ENCODE measurements at places on chromosomes 7 and 10.
A peak's percentile ranks its signal among the peaks of the same experiment; 100 is the strongest.

DNA sequence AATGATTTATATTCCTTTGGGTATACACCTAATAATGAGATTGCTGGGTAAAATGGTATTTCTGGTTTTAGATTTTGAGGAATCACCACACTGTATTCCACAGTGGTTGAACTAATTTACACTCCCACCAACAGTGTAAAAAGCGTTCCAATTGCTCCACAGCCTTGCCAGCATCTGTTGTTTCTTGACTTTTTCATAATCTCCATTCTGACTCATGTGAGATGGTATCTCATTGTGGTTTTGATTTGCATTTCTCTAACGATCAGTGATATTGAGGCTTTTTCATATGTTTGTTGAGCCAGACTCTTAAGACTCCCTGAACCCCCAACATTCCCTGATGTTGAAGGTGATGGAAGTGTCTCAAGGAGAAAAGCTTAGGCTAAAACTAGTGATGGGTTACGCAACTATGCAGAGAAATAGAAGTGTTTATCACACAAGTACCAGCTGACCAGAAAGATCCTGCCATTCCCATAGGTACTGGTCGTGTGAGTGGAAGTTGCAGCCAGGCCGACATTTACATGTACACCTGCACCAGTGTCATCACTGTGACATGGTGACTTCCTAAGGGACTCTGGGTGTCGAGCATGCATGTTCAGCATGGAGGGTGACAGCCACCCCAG lies 711.2 kb upstream of the NRP1 start:
- H3K4me3 ChIP-seq: no peak overlapping the region
- peaks cover 13% of the 10 kb centered on the region for H3K4me1 ChIP-seq
- peaks cover 45% of the 10 kb centered on the region for H3K27me3 ChIP-seq
- H3K36me3 ChIP-seq: no peaks in the 10 kb centered on the region
- DNase-seq: peak; percentile 47

- H3K4me1 ChIP-seq: no peaks in the 10 kb centered on the region
- no peak overlapping the region for H3K4me3 ChIP-seq
- H3K36me3 ChIP-seq: no peaks in the 10 kb centered on the region
- DNase-seq: no peak
Measured at GRCh38 chr7:87253589-87254087, 34.1 kb upstream of the TMEM243 start.

DNA sequence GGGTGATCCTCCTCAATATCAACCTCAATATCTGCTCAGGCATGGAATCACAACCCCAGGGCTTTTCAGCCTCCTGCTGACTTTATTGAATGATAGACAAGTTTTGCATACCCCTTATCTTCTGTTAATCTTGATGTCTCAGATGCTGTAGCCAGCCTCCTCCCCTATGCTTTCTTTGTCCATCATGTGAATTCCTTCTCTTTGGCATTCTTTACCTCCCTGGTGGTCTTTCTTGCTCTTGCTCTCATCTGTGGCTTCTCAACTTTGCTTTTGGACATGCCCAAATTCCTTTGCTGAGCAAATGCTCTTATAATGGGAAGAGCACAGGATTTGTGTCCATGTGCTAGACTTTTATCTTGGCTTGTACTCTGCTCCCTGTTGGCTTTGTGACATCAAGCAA lies 73.4 kb upstream of the FAM13C start:
- no peaks in the 10 kb centered on the region for H3K36me3 ChIP-seq
- no peaks in the 10 kb centered on the region for H3K4me1 ChIP-seq
- no peak overlapping the region for H3K4me3 ChIP-seq
- DNase-seq: no peak

DNA sequence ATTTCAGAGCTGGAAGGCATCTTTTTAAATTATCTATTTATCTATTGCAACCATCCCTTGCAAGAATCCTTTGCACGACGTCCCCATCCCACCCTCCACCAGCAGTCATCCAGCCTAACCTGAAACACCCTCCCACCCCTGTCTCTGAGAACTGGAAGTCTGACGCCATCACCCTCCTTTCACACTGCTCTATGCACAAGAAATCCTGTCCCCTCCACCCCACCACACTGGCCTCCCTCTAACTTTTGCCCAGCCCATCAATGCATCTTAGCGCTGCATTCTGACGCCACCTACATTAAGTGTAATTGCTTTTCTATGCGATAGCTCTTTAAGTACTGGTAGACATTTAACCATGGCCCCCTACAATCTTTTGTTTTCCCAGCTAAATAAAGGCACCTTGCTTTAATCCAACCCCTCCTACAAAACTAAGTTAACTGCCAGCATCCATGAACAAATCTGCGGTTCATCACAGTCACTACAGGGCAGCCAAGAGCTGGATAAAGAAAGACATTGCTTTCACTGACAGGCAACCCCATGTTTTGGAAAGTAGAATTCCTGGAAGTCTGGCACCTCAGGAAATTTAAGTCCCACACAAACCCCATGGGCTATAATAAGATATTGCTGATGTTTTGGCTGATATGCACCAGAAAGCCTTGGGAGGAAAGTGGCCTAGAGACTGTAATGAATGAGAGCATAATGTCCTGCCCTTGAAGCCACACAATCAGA lies 128.0 kb downstream of the GLI3 start:
- peaks cover 31% of the 10 kb centered on the region for H3K4me1 ChIP-seq
- DNase-seq: no peak
- no peak overlapping the region for H3K27ac ChIP-seq
- H3K27me3 ChIP-seq: no peaks in the 10 kb centered on the region

DNA sequence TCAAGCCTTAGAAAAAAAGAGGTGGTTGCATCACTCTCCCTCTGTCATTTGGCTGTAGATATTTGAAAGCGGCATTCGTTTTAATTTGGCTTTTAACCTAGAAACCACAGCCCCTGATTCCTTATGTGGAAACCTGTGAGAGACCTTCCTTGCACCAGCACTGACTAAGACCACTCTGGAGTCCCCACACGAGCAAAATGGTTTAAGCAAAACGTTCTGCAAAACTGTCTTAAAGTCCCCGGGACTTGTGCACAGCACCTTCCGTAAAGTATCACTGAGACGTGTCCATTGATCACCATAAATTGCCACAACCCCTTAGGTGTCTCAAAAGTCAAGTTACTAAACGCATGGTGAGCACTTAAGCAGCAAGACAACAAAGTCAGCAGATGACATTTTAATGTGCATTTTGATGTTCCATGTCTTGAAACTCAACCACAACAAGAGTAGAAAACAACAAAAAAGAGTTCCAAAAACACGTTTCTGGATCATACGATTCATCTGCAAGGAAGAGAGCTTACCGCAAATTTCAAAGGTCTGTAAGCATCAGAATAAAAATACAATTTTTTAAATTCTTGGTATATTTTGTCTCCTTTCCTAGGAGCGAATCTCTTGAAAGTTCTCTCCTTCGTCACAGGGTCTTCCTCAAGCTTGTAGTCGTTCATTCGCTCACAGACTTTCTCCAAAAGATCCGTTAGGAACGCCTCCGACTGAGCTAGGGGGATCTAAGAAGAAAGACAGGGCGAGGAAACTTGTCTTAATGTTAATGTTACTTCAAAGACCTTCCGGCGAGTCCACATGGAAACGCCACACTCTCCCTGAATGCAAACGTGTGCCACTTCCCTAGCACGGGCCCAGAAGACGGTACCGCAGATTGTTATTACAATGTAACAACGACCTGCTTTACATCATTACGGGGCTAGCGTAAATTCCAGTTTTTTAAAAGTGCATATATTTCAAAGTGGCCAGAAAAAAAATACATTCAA lies 37.7 kb downstream of the CNPY1 start:
- no peaks in the 10 kb centered on the region for H3K4me1 ChIP-seq
- no peak overlapping the region for H3K27ac ChIP-seq

GRCh38 chr10:36094096-36094495 lies 452.0 kb upstream of the FZD8 start:
- DNase-seq: no peak
- no peak overlapping the region for H3K27ac ChIP-seq
- no peak overlapping the region for H3K4me3 ChIP-seq

DNA sequence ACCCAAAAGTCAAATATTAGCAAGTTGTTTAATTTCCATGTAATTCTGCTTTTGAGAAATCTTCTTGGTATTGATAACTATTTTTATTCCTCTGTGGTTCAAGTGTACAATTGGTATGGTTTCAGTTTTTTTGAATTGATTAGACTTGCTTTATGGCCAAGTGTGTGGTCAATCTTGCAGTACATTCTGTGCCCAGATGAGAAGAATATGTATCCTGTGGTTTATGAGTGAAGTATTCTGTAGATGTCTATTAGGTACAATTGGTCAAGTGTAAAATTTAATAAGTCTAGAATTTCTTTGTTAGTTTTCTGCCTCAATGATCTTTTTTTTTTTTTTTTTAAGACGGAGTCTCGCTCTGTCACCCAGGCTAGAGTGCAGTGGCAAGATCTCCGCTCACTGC lies 36.6 kb upstream of the C7orf33 start:
- peaks cover 4% of the 10 kb centered on the region for H3K27me3 ChIP-seq
- no peak overlapping the region for H3K4me3 ChIP-seq
- no peaks in the 10 kb centered on the region for H3K4me1 ChIP-seq
- no peak overlapping the region for H3K27ac ChIP-seq
- no peak for DNase-seq

- H3K27me3 ChIP-seq: peaks cover 33% of the 10 kb centered on the region
- no peak overlapping the region for H3K27ac ChIP-seq
- peaks cover 7% of the 10 kb centered on the region for H3K4me1 ChIP-seq
- no peak for DNase-seq
- peaks cover 8% of the 10 kb centered on the region for H3K36me3 ChIP-seq
Measured at GRCh38 chr7:116621649-116622048, 50.3 kb upstream of the MET start.

DNA sequence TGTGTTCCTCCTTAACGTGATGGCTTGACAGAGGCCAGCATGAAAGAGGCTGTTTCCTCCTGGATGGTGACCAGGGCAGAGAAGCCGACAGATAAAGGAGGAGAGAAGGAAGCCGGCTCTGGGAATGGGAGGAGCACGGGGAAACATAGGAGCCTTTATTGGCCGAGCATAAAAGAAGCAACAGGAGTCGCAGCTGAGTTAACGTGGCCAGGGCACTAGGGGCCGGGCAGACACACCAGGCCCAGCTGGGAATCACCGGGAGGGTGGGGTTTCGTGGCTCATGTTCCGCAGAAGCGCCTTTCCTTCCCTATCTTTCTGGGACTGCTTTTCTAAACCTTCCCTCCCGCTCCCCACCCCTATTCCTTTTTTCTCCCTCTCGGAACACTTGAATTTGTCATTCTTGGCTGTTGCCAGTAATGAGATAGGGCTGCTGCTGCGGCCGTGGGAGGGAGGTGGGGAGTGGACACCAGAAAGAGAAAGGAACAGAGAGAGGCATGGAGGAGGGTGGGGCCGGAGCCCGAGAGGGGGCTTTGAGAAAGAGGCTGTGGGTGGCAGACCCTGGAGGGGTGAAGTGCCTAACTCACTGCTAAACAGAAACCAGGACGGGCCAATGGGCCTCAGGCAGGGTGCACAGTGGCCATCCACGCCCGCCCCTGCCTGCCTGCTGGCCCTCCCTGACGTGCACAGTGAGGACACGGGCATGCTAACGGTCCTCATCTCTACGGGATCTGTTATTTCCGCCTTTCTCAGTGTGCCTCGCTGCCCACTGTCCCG lies 65.2 kb downstream of the COL13A1 start:
- peak; percentile 86 for DNase-seq
- peak overlapping the region; percentile 96 for H3K27ac ChIP-seq
- peaks cover 77% of the 10 kb centered on the region for H3K4me1 ChIP-seq
- peaks cover 12% of the 10 kb centered on the region for H3K36me3 ChIP-seq
- H3K27me3 ChIP-seq: peaks cover 3% of the 10 kb centered on the region

GRCh38 chr10:122327237-122328206 lies 47.0 kb upstream of the PLEKHA1 start:
- H3K27me3 ChIP-seq: peaks cover 21% of the 10 kb centered on the region
- H3K36me3 ChIP-seq: no peaks in the 10 kb centered on the region
- no peak overlapping the region for H3K27ac ChIP-seq
- no peak for DNase-seq
- no peaks in the 10 kb centered on the region for H3K4me1 ChIP-seq

GRCh38 chr10:120285408-120285807 lies 171.6 kb upstream of the PLPP4 start:
- H3K4me3 ChIP-seq: no peak overlapping the region
- H3K36me3 ChIP-seq: no peaks in the 10 kb centered on the region
- no peak for DNase-seq
- no peak overlapping the region for H3K27ac ChIP-seq
- H3K27me3 ChIP-seq: peaks cover 3% of the 10 kb centered on the region
- peaks cover 5% of the 10 kb centered on the region for H3K4me1 ChIP-seq

DNA sequence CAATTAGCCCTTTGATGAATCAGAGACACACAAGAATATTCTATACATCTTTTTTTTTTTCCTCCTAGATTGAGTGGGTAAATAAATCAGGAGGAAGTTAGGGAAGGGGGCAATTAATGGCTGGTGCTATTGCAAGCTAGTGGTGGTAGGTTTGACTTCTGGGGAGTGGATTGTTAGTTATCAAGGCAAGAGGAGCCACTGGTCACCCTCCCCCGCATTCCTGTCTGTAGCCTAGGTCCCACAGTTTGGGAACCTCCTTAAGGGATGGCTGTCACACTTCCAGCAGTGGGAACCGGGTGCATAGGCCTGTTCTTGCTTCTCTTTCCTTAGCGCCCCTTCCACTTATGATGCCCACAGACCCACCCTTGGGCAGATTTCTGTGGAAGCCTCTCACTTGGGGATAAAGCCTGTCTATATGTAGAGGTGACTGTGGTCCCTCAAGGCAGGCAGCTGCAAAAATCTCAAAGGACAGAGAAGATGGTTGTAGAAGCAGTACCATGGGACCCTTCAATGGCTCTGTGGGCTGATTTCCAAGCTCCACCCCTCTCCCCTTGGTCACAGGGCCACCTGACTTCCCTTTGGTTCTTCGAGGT lies 2.3 kb upstream of the ADCK2 start:
- DNase-seq: no peak
- no peaks in the 10 kb centered on the region for H3K36me3 ChIP-seq
- H3K4me3 ChIP-seq: no peak overlapping the region
- no peak overlapping the region for H3K27ac ChIP-seq
- peaks cover 26% of the 10 kb centered on the region for H3K4me1 ChIP-seq

DNA sequence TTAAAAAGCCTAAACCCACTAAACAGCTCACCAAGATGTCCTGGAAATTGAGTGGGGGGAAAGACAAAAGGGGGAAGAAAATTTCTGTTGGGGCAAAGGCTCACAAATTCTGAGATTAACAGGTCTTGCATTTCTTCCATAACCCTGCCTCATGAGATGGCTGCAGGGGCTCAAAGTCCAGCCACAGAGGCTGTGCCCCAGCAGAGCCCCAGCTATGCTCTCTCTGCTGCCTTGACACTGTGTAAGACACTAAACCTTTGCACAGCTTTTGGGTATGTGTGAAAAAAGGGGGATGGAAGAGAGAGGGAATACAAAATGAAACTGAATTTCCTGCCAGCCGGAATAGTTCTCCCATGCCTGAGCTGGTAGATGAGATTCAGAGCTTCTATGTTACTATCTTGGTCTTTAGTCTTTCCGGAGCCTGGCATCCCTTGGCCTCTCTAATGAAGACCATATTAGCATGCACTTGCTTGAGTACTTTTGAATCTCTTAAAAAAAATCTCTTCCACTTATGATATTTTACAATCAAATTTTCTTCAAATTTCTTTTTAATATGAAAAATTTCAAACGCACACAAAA lies 240.0 kb upstream of the IMMP2L start:
- no peaks in the 10 kb centered on the region for H3K27me3 ChIP-seq
- no peak for DNase-seq
- H3K4me1 ChIP-seq: peaks cover 36% of the 10 kb centered on the region
- H3K4me3 ChIP-seq: peak overlapping the region; percentile 12
